DMS 273 treated with DMSO at 0.1 percent for 48 hours (cell line): ENCODE measurements at places on chromosomes 3 and 15.

DNA sequence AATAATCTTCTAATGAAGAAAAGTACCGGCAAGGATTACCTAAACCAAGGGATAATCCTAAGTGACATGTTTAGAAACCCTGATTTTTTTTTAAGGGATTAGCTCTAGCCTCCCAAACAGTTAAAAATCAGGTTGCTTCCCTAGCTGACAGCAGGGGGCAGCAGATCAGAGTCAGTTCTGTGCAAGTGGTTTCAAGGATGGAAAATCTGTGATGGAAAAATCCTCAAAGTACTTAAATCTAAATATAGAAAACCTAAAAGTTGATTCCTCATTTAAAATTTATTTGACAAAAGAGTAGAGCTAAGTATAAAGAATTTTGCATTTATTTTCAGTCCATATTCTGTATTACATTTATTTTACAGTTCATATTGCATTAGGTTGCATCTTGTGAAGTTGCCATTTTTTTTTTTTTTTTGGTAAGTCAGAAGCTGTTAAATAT is 107.6 kb downstream of the PEX5L start:
- DNase-seq = peak; percentile 42

DNA sequence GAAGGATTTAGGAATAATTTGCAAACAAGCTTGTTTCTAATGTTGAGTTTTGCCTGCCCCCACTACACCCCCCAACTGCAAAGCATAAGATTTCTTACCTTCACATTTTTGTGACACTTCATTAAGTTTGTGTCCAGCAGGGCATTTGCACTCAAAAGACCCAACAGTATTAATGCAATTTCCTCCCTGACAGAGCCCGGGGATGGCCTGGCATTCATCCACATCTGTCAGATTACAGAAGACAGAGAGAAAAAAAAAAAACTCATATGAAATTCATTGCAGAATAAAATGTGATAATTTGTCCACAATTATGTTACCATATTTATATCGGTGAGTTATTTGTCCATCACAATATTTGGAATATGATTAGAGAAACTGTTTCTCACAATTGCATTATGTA is 111.5 kb downstream of the FBN1 start:
- no peak for DNase-seq

DNA sequence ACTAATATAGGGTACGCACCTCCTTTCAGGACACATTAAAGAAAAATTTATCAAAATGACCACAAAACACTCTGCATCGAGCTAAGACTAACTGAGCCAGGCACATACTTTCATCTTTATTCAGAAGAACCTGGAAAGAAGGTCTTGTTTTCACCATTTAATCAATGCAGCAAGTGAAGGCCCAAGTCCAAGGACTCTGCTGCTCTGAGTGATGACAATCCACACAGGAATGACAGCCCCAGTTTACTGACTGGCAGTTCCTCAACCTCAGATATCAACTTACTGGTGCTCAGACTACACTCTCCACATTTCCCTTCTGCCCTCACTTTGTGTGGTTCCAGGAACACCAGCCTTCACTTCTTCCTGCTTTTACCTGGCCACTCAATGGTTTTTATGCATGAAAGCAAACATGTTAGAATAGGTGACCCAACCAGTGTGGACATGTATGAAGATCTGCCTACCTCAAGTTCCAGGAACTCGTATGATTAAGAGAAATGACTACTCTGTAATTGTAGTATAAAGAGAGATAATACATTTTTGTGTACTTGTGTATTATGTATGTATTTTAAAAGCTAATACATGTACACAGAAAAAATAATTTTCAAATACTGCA is 29.1 kb upstream of the RASA2 start:
- no peak for DNase-seq

DNA sequence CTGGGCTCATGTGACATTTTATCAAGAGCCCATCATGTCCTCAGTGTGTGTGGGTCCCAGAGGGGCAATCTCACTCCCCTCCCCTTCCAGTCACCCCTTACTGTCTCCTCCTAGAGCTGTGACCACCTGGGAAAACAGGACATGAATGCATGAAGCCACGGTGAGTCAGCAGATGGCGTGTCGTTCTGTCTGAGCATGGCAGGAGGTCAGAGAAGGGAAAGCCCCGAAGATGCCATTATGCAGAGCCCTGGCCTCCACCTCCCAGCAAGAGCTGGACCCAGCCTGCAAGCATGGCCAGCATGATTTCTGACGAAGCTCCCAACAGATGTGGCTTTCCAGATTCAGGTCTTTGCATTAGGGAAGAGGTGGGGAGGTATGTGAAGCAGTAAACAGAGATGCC is 118.5 kb downstream of the TLE3 start:
- DNase-seq = no peak

GRCh38 chr3:23900744-23901143 is 16.0 kb downstream of the NKIRAS1 start:
- no peak for DNase-seq

DNA sequence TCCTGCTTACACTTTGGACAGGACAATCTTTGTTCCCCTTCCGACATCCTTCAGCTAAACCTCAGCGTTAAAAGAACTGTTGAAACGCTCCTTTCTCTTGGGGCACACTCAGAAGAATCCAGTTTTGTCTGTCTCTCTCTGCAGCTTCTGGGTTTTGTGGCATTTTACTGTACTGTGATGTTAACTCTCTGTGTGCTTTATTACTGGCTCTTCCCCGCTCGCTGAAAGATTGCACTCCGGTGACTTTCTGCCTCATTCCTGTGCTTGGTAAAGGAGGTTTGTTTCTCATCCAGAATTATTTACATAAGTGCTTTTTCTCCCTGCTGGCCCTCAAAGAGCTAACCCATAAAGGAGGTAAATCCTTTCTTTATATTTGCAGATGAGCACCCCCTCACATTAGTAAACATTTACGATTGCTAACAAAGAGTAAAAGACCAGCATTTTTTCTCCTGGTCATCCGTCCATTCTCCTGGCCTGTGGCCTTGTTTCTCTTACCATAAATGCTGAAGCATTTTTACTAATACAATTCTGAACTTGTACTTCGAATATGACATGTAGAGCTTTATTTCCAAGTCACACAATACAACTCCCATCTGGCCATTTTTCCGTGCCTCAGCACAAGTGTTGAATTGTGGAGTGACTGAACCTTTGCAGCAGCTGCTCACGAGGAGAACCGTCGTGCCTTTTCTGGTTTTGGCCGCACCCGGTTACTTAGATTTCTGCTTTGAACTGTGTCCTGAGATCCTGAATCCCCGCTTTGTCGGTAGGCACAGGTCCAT is 69.3 kb upstream of the RPL35A start:
- no peak for DNase-seq

- peak; percentile 75 for DNase-seq
These were observed 43.9 kb downstream of the BHLHE40 start for GRCh38 chr3:5022966-5023776.

DNA sequence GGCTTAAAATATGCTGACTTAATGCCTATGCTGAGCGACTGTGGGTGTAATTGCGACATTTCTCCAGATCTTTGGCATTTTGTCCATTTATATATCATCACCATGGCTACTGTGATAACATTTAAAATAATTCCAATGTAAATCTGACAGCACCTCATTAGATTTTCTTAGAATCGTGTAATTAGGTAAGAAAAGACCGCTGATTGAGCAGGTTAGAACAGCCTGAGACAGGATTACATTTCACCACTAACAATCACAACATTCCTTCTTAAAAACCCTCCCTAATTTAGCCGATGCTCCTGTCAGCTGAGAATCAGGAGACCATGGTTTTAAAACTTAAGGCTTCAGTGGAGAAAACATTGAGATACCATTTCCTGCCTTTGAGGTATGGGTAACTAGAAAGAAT is 455.3 kb upstream of the PDZRN3 start:
- no peak for DNase-seq

- no peak for DNase-seq
These were observed 44.6 kb downstream of the HACD2 start for GRCh38 chr3:123540285-123540684.

DNA sequence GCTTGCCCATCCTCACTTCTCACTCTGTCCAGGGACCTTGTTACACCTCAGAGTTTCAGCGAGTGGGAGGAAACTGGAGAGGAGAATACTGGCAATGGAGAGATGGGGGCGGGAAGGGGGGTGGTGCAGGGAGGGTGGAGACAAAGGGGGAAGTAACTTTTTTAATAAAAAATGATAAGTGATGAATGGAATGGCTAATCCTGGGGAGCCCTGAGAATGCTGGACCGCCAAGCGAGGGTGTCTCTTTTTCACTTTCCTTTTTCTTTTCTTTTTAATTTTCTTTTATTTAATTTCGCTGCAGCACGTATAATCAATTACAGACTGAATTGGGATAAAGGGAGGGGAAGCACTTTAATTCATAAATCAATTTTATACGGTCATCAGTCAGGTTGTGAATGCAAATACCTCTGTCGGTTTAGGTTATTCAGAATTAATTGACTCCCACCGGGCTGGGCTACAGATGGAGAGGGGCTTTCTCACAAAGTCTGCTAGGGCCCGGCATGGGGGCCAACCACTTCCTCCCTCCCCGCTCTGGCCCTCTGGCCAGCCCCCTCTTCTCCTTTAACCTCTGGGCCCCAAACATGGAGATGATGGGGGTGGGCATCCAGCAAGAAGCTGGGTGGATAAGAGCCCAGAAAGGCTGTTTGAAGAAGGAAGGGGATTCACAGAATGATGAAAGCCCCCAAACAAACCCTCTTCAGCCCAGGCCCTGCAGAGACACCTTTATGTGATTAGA is 106.8 kb upstream of the BOC start:
- DNase-seq = no peak

DNA sequence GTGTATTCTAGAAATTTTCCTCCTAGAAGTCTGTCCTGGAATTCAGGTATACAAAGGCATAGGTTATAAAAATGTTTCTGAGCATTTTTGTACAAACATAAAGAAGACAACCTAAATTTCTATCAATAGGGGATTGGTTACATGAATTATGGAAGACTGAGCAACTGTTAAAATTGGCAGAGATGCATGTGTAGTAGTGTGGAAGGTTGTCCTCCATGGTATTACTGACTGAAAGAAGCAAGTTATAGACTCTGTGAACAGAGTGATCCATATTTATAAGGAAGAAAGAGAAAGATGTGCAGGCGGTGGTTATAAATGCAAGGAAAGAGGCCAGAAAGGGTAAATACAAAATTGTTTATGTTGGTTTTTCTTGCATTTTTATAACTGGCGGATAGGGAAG is 38.3 kb upstream of the CMTM7 start:
- no peak for DNase-seq
